Activated CD4-positive, alpha-beta T cell treated with anti-CD3 and anti-CD28 coated beads, Interleukin-2, amount 50 U/mL, for 4 hours (primary cell): ENCODE measurements at places on chromosomes 2 and 18.

GRCh38 chr18:46268671-46269070 lies 164.5 kb downstream of the HAUS1 start:
- DNase-seq, result no peak

DNA sequence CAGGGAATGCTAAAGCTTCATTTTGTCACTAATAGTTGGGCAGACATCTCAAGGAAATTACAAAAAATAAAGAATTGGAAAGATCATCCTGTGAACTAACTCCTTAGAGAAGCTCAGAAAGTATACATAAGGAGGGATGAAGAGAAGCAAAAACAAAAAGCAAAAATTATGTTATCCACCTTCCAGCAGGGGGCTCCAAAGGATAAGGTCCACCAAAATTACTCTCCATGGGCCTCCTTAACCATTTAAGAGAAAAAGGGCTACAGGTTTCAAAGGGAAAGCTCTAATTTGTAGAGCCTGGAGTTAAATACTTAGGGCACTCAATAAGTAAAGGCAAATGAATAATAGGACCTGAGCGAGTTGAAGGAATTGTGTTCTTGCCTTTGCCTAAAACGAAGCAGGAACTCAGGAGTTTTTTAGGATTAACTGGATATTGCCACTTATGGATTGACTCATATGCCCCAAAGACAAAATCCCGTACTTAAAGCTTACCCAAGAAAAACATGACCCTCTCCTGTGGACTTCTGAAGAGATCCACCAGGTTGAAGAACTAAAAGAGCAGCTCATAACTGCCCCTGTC lies 1167.9 kb downstream of the DSC3 start:
- DNase-seq, result no peak

DNA sequence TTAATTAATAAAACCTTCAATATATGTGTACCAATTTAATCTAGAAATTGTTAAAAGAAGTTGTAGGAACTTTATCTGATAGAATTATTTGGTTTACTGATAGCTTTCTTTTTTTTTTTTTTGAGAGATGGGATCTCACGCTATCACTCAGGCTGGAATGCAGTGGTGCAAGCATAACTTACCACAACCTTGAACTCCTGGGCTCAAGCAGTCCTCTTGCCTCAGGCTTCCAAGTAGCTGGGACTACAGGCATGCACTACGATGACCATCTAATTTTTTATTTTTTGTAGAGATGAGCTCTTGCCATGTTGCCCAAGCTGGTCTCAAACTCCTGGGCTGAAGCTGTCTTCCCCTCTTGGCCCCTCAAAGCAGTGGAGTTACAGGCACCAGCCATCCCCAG lies 66.8 kb downstream of the CCDC138 start:
- DNase-seq, result no peak

- no peak for DNase-seq
Observed at GRCh38 chr18:61955644-61956043, 62.8 kb upstream of the RNF152 start.

- DNase-seq, result no peak
Observed at GRCh38 chr2:105990624-105991023, 203.5 kb downstream of the UXS1 start.

- no peak for DNase-seq
Observed at GRCh38 chr18:45702708-45703265, 21.2 kb upstream of the SLC14A1 start.

DNA sequence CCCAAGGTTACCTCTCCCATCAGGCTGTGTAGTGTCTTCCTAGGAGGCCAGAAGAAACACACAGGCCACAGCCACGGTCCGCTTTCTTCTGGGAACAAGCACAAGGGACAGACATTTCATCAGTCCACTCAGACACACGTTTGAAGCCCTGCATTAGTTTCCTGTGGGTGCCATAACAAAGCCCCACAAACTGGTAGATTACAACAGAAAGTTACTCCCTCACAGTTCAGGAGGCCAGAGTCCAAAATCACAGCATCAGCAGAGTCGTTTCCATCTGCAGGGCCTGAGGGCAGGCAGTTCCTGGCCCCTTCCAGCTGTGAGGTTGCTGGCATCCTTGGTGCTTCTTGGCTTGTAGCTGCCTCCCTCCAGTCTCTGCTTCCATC lies 8.8 kb upstream of the PRLH start:
- DNase-seq, result no peak
